ENCODE measurements at places on chromosomes 1 and 21. TPM values are rescaled to one million over a fixed set of nuclear protein-coding genes. Genes with fewer than 3 reads are reported as not detected.

PYHIN1 gene
- not detected for total RNA-seq

FAM163A gene
- total RNA-seq: not detected

EPHA10 gene
- not detected for total RNA-seq

SMIM1 gene
- not detected for total RNA-seq

GNAT2 gene
- total RNA-seq: 0.22 TPM

CAMK1G gene
- total RNA-seq: not detected

OR2T4 gene
- total RNA-seq: not detected

SPRR2F gene
- total RNA-seq: not detected

CPTP gene
- 10.3 TPM for total RNA-seq

CLCA4 gene
- total RNA-seq: not detected

ZYG11A gene
- 0.22 TPM for total RNA-seq

SIPA1L2 gene
- 42.7 TPM for total RNA-seq

ACTL8 gene
- 0.11 TPM for total RNA-seq

COL6A1 gene
- 1,285 TPM for total RNA-seq

NBPF19 gene
- total RNA-seq: 20.4 TPM

INPP5B gene
- total RNA-seq: 31.8 TPM

ITLN2 gene
- not detected for total RNA-seq

SYT6 gene
- not detected for total RNA-seq

TCP10L gene
- 0.39 TPM for total RNA-seq

GBP2 gene
- total RNA-seq: 60.1 TPM

RPE65 gene
- not detected for total RNA-seq

OR2L5 gene
- not detected for total RNA-seq

KRTAP19-1 gene
- not detected for total RNA-seq

COL9A2 gene
- 2.3 TPM for total RNA-seq

S100A8 gene
- not detected for total RNA-seq

HES2 gene
- total RNA-seq: not detected

CCDC17 gene
- 1.5 TPM for total RNA-seq

NCAM2 gene
- 3.1 TPM for total RNA-seq

OR14K1 gene
- not detected for total RNA-seq

PRAMEF25 gene
- not detected for total RNA-seq

LAMTOR2 gene
- 35.1 TPM for total RNA-seq

WLS gene
- 28.6 TPM for total RNA-seq

CASQ2 gene
- total RNA-seq: not detected

CATSPERE gene
- 2.4 TPM for total RNA-seq

FHAD1 gene
- 0.11 TPM for total RNA-seq

SPRR2A gene
- not detected for total RNA-seq

INSRR gene
- under 0.01 TPM for total RNA-seq

GPR52 gene
- total RNA-seq: 3.3 TPM

ANKRD34A gene
- total RNA-seq: 0.76 TPM

PDC gene
- total RNA-seq: not detected

SLAMF6 gene
- total RNA-seq: not detected

LRRC8B gene
- total RNA-seq: 1.6 TPM

PTPN22 gene
- total RNA-seq: 8.6 TPM

SPATA21 gene
- total RNA-seq: not detected

LCE3E gene
- not detected for total RNA-seq

MPL gene
- not detected for total RNA-seq

NEK2 gene
- total RNA-seq: 15.0 TPM

SPTA1 gene
- not detected for total RNA-seq

RAVER2 gene
- 9.7 TPM for total RNA-seq

TRIM58 gene
- total RNA-seq: 0.43 TPM

CD48 gene
- total RNA-seq: not detected

MYBPH gene
- total RNA-seq: 0.52 TPM

CHD5 gene
- 0.13 TPM for total RNA-seq

RGS16 gene
- total RNA-seq: 17.2 TPM

HHIPL2 gene
- total RNA-seq: 17.5 TPM

OR2G6 gene
- not detected for total RNA-seq

KRTAP11-1 gene
- not detected for total RNA-seq

KCNK2 gene
- 46.6 TPM for total RNA-seq

CCDC190 gene
- 0.32 TPM for total RNA-seq

DAB1 gene
- not detected for total RNA-seq
